Activated T-cell treated with anti-CD3 and anti-CD28 coated beads, Interleukin-2, amount 50 U/mL, for 72 hours (primary cell): ENCODE measurements at places on chromosomes 2 and 18. TPM values are rescaled to one million over a fixed set of nuclear protein-coding genes. Genes with fewer than 3 reads are reported as not detected.

- DNase-seq = no peak
Measured at GRCh38 chr2:172834881-172835280, 99.2 kb downstream of the RAPGEF4 start.

UGP2 gene
- 93.2 TPM for total RNA-seq

GRCh38 chr2:230129343-230129742 is 60.6 kb upstream of the SLC16A14 start:
- DNase-seq = no peak

ALLC gene
- total RNA-seq = not detected

GRCh38 chr2:164485541-164485940 is 135.7 kb downstream of the GRB14 start:
- no peak for DNase-seq

ARHGAP25 gene
- total RNA-seq = 38.3 TPM

MATN3 gene
- not detected for total RNA-seq

DNA sequence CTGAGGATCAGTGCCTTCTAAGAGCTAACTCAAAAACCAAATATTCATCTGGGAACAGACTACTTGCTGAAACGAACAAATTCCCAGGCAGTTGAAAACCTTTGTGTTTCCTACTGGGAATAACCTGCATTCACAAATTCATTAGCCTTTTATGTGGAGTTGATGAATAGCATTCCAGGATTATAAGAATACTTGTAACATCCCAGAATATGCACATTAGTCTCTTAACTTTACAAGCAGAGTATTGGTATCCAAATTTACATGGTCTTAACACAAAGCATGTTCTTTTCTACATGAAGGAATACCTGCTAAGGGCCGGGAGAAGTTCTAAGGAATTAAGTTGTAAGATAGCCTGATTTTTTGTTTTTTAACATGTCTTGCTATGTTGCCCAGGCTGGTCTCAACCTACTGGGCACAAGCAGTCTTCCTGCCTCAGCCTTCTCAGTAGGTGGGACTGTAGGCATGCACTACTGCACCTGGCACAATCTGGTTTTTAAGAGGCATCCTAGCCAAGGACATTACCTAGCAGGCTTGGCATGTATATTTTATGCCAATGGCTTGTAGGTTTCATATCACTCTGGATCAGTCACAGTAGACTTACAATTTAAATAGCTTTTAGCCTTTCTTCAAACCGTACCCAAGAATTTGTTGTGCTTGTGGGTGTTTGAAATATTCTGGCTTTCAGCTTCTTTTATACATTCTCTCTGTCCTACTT is 50.7 kb downstream of the MGAT5 start:
- no peak for DNase-seq

GRCh38 chr2:150589681-150590080 is 102.2 kb upstream of the RND3 start:
- no peak for DNase-seq
